ENCODE measurements at places on chromosomes 13 and 19.

DNA sequence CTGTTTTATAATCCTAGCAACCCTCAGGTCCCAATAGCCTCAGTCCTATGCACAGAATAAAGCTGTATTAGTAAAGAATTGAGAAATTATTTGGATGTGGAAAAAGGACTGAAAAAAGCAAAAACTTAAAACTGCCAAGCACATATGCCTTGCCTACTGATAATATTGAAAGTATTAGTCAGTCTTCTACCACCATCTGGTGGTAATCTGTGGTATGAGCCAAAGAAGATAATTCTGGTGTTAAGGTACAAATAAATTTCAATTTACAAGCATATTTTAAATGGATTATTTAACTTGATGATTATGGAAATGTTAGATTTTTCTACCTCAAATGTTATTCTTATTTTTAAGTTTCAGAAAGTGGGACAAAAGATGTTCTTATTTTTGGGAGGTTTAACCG lies 460.3 kb upstream of the KLHL1 start:
- H3K27me3 ChIP-seq = no peaks in the 10 kb centered on the region
- no peaks in the 10 kb centered on the region for H3K4me1 ChIP-seq
- no peak for DNase-seq
- no peak overlapping the region for H3K27ac ChIP-seq
- no peaks in the 10 kb centered on the region for H3K36me3 ChIP-seq
- H3K4me3 ChIP-seq = no peak overlapping the region

DNA sequence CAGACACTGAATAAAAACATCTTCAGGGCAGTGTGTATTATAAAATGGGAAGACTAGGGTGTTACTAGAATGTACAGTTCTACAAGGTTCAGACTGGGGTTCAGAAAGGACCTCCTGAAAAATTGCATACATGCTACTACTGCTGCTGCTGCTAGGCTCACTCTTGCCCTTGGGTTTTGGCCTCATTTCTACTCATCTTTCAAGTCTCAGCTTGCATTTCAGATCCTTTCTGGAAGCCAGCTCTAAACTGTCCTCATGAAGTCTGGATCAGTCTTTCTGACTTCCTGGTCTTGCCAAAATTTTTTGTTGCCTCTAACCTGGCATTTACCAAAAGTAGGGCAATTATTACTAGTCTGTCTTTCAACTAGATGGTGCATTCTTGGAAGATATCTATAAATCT lies 393.3 kb downstream of the DIAPH3 start:
- no peak overlapping the region for H3K4me3 ChIP-seq
- H3K27ac ChIP-seq = no peak overlapping the region
- no peak for DNase-seq
- no peaks in the 10 kb centered on the region for H3K27me3 ChIP-seq

DNA sequence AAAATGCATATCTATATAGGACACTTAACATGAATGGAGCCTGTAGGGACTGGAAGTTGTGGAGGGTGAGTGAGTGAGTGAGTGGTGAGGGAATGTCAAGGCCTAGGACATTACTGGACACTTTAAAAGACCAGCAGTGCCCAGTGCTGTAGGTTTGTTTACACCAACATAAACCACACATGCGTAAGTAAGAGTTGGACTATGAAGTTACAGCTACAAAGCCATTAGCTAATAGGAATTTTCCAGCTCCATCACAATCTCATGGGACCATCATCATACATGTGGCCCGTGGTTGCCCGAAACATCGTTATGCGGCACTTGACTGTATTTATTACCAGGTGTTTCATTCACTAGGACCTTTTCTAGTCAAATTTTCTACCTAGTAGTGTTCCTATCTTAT lies 49.2 kb downstream of the LATS2 start:
- no peak for DNase-seq
- H3K27ac ChIP-seq = no peak overlapping the region
- peaks cover 17% of the 10 kb centered on the region for H3K4me1 ChIP-seq
- H3K36me3 ChIP-seq = no peaks in the 10 kb centered on the region
- H3K27me3 ChIP-seq = no peaks in the 10 kb centered on the region

DNA sequence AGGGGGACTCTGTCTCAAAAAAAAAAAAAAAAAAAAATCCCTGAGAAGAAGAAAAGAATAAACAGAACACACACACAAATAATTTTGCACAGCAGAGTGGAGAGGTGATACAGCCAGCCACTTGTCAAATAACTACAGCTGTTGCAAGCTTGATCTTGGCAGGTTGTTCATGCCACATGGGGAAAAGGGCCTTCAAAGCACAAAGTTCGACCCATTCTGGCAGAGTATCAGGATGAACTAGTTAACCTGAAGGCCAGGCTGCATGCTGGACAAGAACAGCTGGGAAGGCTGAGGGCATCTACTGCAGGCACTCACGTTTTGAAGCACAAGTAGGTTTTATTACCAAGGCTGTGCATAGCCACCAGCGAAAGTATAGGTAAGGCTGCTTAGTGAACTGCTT lies 104.1 kb downstream of the KCTD15 start:
- H3K27ac ChIP-seq = no peak overlapping the region
- peaks cover 3% of the 10 kb centered on the region for H3K4me1 ChIP-seq
- no peak for DNase-seq
- no peaks in the 10 kb centered on the region for H3K36me3 ChIP-seq

DNA sequence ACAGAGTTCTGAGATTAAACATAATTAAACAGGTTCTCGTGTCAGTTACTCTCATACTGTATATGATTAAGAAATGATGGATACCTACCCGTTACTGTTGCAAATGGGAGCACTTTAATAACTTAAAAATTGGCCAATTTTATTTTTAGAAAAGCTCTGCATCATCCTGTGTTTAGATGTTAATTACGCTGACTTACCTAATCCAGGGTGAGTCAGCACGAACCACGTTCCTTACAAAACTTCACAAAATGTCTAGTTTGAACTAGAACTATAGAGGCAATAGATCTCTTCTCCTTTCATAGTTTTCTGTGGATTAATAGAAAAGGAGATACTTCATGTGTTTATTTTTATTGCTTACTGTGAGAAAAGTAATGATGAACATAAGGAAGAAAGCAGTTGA lies 363.9 kb downstream of the MYO16 start:
- peaks cover 11% of the 10 kb centered on the region for H3K27me3 ChIP-seq
- DNase-seq = no peak
- no peak overlapping the region for H3K4me3 ChIP-seq
- H3K36me3 ChIP-seq = no peaks in the 10 kb centered on the region
- H3K4me1 ChIP-seq = no peaks in the 10 kb centered on the region

DNA sequence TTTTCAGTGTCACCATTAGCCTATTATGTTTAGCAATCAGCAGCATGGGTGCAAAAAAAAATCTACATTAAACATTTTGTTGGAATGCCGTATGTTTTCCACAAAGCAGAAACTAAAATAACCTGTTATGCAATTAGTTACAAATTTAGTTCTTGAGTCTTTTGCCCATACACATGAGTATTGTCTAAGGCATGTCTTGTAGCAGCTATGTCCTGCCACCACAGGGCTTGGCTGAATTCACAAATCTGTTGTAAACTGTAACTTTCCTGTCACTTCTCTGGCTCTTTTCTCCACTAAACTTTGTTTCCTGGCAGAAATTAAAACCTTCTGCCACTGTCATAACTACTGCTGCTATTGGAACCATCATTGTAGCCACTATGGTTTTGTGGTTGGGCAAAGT lies 277.9 kb upstream of the SPRY2 start:
- no peak overlapping the region for H3K27ac ChIP-seq
- no peaks in the 10 kb centered on the region for H3K27me3 ChIP-seq
- DNase-seq = no peak
- H3K4me3 ChIP-seq = no peak overlapping the region
- H3K4me1 ChIP-seq = no peaks in the 10 kb centered on the region

GRCh38 chr19:13212759-13213330 lies 62.6 kb downstream of the IER2 start:
- no peaks in the 10 kb centered on the region for H3K27me3 ChIP-seq
- peaks cover 44% of the 10 kb centered on the region for H3K4me1 ChIP-seq
- H3K36me3 ChIP-seq = no peaks in the 10 kb centered on the region
- peak; percentile 83 for DNase-seq
- peak overlapping the region; percentile 27 for H3K27ac ChIP-seq
- H3K4me3 ChIP-seq = no peak overlapping the region

DNA sequence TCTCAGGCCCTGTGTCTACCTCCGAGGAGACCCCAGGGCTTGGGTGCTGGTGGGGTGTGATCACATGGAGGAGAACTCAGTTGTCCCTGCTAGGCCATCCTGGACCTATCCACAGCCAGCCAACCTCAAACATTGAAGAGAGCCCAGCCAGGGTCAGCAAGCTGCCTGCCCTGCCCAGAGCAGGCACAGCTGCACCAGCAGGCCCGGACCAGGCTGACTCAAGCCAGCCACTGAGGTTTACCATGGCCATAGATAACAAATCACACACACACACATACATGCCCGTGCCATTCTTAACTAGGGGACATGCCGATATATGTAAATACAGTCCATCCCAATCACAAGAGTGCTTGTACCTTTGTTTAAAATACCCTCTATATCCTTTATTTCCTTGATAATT lies 8.1 kb downstream of the ARHGEF7 start:
- no peak for DNase-seq
- peaks cover 10% of the 10 kb centered on the region for H3K27me3 ChIP-seq

DNA sequence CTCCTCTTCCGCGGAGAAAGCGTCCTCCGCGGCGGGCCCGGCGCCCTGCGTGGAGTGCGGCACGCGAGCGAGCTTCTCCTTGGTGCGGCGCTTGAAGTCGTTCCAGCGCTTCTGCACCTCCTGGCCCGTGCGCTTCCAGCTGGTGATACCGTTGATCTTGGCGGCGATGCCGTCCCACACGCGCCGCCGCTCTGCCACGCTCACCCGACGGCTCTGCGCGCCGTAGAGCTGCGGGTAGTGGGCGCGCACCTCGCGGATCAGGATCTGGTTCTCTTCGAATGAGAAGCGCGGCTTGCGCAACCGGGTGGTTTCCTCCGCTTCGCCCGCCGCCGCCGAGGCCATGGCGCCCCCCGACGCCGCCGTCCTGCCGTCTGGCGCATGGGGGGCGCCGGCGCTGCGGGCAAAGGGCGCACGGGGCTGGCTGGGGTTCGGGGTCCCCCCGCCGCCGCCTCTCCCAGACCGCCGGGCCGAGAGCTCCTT lies 941 bp downstream of the MYPOP start:
- peaks cover 4% of the 10 kb centered on the region for H3K27me3 ChIP-seq
- H3K36me3 ChIP-seq = peaks cover 12% of the 10 kb centered on the region
- H3K4me3 ChIP-seq = peak overlapping the region; percentile 90
- no peak overlapping the region for H3K27ac ChIP-seq

DNA sequence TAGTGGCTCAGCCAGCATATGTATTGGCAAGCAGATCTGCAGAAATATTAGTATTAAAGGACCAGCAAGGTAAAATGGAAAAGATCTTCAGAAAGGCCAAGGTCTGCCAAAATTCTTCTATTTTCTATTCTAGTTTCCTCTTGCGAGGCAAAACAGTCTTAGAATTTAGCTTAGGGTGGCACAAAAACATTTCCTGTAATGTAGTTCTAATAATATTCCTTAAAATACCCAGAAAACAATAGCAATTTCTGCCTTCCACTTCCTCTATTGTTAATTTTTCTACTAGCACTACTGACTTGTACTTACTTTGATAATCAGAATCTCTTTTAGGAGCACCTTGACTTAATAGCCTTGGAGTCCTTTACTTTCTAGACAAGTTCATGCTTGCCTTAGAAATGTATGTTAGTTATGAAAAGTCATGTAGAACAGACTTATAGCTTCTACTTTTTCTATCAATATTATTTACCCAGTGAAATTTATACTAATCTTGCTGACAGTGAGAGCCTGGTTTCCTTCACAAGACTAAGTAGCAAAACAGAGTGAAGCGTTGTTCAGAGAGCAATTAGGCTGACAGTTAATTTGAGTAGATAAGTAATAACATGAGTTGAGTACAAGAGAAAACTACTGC lies 23.9 kb upstream of the LPAR6 start:
- no peak for DNase-seq
- H3K36me3 ChIP-seq = peaks cover 5% of the 10 kb centered on the region
- H3K4me3 ChIP-seq = no peak overlapping the region

Data from activated naive CD8-positive, alpha-beta T cell treated with anti-CD3 and anti-CD28 coated beads, Interleukin-2, amount 50 U/mL, for 24 hours (primary cell).